MV-4-11 (cell line): ENCODE measurements at places on chromosomes 6 and 20.

- no peak for DNase-seq
Observed at GRCh38 chr6:148231572-148231971, 111.1 kb upstream of the SASH1 start.

DNA sequence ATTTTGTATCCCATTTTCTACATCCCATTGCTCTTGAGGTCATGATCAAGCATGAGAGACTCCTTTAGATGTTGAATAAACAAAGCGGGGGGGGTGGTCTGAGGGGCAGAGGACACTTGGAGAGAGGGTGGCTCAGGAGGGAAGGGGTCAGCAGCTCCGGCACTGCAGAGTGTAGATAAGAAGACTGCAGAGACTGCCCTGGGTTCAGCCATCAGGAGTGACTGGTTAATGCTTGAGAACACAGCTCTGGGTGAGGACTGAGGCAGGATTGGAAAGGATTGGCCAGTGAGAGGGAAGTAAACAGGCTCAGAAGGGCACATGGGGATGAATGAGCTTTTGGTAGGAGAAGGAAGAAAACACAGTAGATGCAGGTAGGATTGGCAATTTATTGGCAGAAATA is 205.3 kb upstream of the CNR1 start:
- DNase-seq, result no peak

- peak; percentile 33 for DNase-seq
Observed at GRCh38 chr20:4949833-4950178, 51.5 kb downstream of the SLC23A2 start.

GRCh38 chr20:45701104-45701503 is 734 bp upstream of the WFDC13 start:
- peak; percentile 53 for DNase-seq

DNA sequence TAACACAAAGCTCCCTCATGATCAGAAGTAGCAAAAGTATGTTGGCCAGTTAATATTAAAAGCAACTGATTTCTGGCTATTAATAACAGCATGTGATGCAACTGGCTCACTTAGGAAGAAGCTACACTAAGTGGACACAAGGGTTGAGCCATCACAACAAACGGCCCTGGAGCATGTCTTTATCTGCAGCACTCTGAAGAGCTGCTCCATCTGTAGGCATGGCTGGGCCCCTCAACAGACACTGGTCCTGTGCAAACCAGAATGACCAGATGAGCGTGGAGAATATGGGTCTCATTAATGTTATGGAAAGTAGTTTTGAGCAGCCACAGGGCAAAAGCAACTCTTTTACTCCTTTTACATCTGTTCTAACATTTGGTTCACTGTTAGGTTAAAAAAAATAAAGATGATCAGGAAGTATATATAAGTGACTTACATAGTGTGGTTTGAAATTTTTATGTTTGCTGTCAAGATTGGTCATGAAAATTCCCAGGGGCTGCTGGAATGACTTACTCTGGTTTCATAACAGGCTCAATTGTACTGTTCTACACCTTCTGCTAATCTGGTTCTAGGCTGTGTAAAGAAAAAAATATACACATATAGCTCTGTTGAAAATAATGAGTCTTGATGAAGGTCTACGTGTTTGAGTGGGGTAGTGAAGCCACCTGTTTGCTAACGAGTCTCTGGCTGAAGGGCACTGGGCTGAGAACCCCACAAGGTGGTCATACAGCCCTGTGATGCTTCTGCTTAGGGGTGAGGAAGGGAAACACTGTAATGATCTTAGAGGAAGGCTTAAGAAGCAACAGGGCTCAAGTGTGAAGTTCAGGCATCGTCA is 58.1 kb downstream of the INSM1 start:
- DNase-seq, result no peak

DNA sequence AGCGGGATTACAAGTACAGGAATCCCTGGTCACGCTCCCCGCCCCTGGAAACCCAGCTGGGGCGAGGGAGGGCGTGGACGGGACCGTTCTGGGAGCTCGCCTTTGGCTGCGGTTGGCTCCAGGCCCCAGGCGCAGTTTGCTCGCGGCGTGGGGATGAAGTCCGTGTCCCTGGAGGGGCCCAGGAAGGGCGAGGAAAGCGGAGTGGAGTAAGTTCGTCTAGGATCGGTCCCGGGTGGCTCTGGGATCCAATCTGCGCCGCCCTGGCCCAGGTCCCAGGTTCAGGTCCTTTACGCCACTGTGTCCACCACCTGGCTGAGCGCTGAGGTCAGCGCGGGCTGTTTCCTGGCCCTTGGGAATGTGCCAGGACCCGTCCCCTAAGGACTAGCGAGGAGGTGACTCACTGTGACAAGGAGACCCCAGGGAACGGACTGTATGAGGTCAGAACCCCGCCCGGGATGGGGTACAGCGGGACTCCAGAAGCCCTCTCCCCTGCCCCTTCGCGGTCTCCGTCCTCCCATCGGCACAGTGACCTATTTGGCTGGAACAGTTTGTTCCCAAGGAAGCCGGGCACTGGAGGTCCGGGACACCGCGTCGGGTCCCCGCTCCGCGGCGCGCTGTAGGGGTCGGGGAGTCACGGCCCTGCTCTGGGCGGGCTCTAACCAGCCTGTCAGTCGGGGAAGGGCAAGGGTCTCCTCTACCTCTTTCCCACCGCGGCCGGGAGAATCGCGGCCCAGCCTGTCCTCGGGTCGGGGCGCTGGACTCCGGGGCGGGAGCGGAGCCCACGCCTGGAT is 724 bp downstream of the CDKN1A start:
- DNase-seq, result no peak

DNA sequence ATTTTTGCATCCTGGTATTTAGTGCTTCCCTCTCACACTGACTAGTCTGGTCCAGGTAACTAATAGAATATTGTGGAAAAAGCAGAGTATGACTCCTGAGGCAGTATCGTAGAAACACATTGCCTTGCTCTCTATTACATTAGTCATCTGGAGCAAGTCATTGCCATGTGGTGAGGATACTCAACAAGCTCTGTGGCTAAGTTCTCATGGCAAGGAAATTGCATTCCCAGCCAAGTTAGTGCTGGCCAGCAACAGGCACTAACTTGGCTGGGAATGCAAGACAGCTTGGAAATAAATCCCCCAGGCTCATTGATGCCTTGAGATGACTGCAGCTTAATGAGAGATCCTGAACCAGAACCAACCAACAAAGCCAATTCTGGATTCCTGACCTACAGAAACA is 39.7 kb upstream of the HTR1B start:
- DNase-seq, result no peak

DNA sequence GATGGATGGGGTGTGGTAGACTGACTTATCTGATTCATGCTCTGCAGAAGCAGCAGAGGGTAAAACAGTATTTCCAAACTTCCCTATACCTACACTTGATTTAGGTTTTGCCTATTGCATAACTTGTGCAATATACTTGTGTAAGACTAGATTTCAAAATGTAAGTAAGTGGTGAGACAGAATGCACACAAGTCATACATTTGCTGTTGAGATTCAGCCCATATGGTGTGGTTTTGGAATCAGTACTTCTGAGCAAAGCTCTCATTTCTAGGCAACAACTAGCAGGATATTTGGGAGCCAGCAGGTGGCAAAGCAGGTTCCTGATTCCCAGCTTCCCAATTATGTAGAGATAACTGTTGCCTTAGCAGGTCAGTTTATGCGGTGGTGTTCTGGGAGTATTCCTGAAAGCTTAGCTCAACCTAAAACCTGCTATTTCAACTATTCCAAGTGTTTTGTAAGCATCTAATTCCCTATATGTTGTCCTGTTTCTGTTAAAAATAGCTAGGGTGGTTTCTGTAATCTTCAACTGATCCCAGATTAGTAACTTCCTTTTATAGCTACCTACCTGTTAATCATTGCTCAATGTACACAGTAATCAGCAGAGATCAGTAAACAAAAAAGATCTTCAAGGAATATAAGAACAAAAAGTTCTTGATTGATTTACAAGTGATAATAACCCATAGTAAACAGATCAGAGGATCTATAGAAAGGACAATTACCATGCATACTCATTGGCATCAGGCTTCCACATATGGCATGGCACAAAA is 8.5 kb upstream of the FABP7 start:
- DNase-seq, result peak; percentile 97

DNA sequence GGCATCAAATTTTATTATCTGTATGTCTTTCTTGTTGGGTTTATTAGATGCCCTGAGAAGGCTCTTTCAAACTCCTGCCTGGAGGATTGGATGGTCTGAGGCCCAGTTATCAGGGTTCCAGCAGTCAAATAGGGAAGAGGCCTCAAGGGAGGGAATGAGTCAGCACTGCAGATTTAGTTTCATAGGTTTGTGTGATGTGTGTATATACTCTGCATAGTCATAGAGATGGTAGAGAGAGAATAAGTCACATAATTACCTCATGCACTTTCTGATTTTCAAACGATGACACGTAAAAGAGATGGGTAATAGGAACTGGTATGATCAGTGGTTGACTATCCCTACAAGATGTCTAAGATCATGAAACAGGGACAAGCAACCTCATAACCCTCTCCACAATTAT is 82.1 kb downstream of the ADAT2 start:
- peak; percentile 24 for DNase-seq
